ENCODE measurements at places on chromosomes 2 and 18.
A peak's percentile ranks its signal among the peaks of the same experiment; 100 is the strongest.

GRCh38 chr18:3097082-3097481 is 84.1 kb upstream of the LPIN2 start:
- DNase-seq: no peak

DNA sequence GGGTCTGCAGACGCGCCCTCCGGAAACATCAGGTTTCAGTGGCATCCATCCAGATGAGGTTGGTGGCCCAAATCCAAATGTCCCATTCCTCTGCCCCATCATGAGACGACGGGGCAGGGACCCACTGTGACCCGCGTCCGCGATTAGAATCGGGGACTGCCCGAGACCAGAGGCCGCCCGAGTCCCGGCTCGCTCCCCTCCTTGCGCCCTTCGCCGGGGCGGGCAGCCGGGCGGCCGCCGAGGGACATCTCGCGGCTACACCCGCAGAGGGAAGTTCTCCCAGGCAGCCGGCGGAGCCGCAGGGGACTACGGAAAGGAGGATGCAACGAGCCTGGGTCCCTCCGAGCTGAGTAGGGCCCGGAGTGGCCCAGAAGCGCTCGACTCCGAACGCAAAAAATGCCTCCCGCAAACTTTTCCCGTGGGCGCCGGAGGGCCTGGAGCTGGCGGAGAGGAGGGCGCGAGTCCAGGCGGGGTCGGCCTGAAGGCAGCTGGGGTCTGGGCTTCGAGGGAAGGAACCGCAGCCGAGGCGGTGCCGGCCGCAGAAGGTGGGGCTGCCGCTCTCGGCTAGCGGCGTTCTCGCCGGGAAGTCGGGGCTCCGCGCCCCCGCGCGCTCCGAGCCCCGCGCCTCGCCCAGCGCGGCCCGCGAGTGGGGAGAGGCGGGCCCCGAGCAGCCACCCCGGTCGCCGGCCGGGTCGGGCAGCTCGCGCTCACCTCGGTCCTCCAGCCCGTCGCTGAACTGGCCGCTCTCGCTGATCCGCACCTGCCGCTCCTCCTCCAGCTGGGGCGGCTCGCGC is 580 bp downstream of the TMEM163 start:
- DNase-seq: peak; percentile 85

DNA sequence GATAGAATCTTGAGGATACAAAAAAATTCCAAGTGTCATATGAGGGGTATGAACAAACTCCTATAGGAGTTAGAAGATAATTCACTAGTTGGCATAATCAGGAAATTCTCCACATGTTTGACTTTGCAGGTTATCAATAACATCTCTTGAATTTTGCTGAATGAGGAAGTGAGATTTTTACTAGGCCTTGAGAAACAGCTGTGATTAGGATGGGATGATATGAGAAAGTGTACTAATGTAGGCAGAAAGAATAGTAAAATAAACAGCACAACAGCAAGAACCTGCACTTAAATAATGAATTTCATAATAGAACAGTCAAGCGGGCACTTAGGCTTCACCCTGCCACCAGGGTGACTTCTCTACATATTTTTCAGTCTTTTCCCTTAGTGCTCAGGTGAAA is 570.8 kb upstream of the CRIM1 start:
- no peak for DNase-seq

DNA sequence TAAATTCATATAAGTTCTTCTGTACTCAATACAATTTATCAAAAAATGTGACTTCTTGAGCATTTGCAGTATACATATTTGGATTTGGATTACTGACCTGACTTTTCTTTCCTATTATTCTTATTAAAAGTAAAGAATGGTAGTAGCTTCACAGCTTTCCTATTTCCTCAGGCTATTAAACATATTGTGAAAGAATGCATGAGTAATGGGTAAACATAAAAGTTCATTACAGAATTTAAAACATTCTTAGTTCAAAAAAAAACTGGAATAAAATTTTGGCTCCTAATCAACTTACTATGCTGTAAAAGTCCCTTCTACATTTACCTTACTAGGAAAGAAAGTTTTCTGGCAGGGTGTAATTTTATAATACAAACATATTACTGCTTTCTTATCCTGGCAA is 27.3 kb upstream of the C2orf66 start:
- no peak for DNase-seq

GRCh38 chr2:172931256-172931894 is 144.3 kb upstream of the MAP3K20 start:
- DNase-seq: no peak

GRCh38 chr18:76504749-76505148 is 9.7 kb upstream of the ZNF516 start:
- no peak for DNase-seq

- DNase-seq: no peak
Measured at GRCh38 chr18:79442508-79443221, 46.9 kb downstream of the NFATC1 start.

DNA sequence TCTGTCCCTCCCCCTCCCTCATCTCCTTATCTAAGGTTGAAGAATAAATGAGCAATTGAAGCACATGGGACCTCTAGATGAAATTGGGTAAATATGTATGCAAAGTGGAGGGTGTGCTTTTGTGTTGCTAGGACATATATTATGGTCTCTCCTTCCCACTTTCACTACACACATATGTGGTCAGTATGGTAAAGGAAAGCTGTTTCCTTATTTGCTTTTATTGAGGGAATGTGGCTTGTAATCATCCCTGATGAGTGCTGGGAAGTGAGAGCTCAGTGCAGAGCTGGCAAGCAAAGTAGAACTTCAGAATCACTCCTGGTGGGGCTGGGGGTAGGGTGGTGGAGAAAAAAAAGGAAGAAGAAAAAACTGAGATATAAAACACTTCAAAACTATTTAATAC is 189.9 kb upstream of the ATP5MC3 start:
- DNase-seq: peak; percentile 26

- no peak for DNase-seq
Measured at GRCh38 chr2:26809876-26810577, 24.2 kb downstream of the CENPA start.

GRCh38 chr2:215554689-215555498 is 119.0 kb upstream of the FN1 start:
- DNase-seq: no peak

DNA sequence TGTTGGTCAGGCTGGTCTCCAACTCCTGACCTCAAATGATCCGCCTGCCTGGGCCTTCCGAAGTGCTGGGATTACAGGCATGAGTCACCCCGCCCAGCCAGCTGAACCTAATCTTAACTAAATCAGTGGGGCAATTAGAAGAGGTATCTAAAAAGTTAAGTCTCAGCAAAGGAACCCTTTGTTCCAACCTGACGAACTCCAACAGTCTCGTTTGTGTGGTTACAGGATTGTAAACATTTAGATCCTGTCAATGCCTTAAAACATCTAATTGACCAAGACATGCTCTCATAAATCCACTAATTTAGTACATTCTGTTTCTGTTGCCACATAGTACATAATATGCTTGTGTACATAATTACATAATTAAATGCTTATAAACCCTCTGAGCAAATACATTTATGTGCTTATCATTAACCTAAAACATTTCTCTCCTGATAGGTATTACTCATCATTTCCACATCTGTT is 31.1 kb upstream of the STK39 start:
- DNase-seq: no peak

GRCh38 chr2:182649316-182649715 is 66.7 kb upstream of the DNAJC10 start:
- DNase-seq: no peak

DNA sequence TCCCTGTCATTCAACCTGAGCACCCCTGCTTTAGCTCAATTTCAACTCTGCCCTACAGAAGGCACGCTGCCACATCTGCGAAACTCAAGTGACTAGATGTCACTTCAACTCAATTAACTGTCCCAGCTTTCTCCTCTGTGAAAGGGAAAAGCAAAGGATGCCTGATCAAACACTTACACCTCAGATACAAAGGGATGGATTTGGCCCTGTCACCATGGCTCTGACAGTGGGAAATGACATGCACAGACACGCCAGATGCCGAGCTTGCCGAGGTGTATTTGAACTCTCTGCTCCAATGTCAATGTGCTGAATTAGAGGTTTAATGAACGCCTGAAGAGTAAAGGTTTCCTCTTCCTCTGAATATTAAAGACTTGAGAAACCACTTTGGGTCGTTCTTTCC is 481.1 kb downstream of the CBLN2 start:
- no peak for DNase-seq

GRCh38 chr18:33875029-33875565 is 297.1 kb downstream of the ASXL3 start:
- DNase-seq: no peak

DNA sequence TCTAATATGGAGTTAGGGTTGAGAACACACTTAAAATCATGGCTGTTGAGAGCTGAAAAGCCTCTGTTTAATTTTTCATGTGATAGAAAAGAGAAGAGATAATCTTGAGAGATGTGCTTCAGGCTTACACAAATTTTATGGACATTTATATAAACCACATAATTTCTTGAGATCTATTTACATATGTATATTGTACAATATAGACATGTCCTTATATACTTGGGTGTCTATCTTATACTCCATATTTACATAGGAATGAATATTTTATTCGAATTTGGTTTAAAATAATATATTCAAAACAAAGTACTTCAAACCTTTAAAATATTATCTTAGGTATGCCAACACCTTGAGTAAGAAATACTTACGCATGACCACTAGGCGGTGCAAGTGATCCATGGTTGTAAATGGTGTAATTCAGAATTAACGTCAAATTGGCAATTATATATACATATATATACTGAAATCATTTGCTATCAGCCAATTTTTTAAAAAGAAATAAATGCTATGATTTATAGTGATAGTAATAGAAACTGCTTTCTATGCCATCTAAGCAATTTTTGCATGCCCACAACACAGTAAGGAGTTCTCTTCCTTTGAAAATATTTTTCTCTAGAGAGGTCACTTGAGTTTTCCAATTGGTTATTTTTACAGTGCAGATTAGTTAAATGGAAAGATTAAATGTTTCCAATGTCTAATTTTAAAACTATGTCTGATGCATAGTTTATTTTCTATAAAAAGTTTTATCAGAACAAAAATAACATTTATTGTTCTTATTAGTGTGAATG is 37.6 kb upstream of the SPAG16 start:
- no peak for DNase-seq

DNA sequence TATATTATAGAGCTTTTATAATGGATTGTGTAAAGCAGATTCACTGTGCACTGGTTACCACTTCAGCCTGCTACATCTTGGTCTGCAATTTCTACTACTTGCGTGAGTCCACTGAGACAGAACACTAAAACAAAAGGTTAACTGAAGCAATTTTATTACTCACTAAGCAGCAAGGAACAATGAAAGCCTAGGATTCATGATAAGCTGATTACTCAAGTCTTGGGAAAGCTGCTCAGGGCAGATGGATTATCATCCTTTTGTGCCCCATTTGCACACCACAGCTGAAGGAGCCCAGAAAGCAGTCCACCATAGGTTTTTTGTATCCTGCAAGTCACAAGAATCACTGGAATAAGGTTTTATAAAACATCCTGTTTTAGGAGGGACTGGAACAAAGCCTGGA is 1215.2 kb upstream of the TMEFF2 start:
- DNase-seq: no peak

DNA sequence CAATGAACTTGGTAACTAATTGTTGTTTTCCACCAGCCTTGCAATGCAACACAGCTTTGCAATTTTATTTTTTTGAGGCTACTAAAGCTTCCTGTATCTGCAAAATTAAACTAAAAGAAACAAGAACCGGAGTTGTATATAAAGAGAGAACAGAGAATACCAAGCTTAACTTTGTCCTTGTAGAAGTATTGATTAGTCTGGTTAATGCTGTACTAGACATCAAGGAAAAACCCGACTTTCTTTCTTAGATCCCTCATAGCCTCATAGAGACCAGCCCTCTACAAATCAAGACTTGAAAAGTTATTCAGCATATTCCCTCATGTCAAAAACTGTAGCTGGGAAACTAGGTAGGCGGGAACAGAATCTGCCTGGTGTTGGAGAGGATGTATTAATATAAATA is 1.7 kb upstream of the ASAP2 start:
- DNase-seq: no peak

DNA sequence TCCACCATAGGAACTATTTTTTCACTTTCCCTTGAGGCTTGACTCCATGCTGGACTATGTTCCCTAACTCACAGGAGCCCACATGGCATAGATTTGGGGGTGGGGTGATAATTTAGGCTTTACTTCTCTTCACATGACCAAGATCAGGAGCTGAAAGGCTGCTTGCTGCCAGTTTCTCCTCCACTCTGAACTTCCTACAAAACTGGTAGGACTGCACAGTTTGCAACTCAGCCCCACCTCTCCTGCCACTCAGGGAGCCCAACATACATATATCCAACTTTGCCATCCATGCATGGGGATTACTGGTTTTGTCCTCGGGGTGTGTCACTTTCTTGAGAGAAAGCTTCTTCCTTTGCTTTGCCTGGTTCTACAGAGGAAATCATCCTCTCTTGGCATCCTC is 14.2 kb downstream of the INO80D start:
- DNase-seq: no peak

- DNase-seq: no peak
Measured at GRCh38 chr2:65939687-65940086, 495.2 kb upstream of the MEIS1 start.

- DNase-seq: no peak
Measured at GRCh38 chr2:84904151-84904550, 1.3 kb upstream of the TMSB10 start.

- no peak for DNase-seq
Measured at GRCh38 chr18:39167990-39168389, 1602.4 kb upstream of the CELF4 start.

GRCh38 chr2:40298026-40298425 is 153.9 kb downstream of the SLC8A1 start:
- DNase-seq: no peak

- DNase-seq: no peak
Measured at GRCh38 chr2:30625701-30626100, 178.7 kb downstream of the LCLAT1 start.

GRCh38 chr2:27887111-27887510 is 3.1 kb downstream of the RBKS start:
- no peak for DNase-seq

DNA sequence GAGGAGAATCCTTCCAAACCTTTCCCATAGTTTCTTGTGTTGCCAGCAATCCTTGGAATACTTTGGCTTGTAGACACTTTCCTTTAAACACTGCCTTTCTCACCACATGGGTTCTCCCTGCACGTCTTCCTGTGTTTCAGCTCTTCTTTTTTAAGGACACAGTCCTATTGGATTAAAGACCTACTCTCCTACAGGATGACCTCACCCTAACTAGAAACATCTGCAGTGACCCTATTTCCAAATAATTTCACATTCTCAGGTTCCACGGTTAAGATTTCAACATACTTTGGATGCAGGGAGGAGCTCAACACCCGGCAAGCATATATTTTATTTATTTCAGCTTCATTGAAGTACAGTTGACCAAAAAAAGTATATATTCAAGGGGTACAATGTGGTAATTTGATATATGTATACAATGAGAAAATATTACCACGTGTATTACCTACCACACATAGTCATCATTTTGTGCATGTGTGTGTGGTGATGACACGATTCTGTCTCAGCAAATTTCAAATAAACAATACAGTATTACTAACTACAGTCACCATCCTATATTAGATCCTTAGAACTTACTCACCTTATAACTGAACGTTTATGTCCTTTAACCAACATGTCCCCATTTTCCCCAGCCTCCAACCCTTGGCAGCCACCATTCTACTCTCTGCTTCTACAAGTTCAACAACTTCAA is 745.0 kb downstream of the CBLN2 start:
- no peak for DNase-seq
